GM03348 (cell line): ENCODE measurements at places on chromosomes 2 and 18.
A peak's percentile ranks its signal among the peaks of the same experiment; 100 is the strongest.

GRCh38 chr2:172578054-172578453, 22.2 kb downstream of the PDK1 start:
- DNase-seq: no peak

GRCh38 chr2:25366629-25367028, 24.9 kb upstream of the DNMT3A start:
- DNase-seq: no peak

GRCh38 chr2:170222298-170222697, 44.4 kb downstream of the MYO3B start:
- DNase-seq: peak; percentile 11

- DNase-seq: no peak
These were observed 17.4 kb downstream of the FECH start for GRCh38 chr18:57569133-57569532.

DNA sequence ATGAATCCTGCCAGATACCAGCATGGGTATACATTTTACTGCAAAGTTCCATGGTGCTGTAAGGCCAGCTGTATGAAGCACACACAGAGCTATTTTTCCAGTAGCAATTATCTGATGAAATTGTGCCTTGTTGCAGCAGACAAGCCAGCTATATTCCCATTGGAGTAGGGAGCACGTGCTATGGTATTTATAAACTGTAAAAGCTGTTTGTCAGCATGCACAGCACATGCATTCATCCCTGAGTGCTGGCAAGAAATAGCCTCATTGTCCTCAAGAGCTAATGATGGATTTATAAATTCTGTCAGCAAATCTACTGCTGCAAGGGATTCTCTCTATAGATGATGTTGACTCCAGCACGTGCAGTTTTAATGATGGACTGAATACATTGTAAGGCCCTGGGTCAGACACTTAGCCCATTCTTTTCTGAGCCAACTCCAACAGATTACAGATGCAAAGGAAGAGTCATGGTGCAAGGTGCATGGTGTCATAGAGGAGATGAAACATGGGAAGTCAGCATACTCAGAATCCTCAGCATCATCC, 61.7 kb downstream of the KCNS3 start:
- DNase-seq: no peak

DNA sequence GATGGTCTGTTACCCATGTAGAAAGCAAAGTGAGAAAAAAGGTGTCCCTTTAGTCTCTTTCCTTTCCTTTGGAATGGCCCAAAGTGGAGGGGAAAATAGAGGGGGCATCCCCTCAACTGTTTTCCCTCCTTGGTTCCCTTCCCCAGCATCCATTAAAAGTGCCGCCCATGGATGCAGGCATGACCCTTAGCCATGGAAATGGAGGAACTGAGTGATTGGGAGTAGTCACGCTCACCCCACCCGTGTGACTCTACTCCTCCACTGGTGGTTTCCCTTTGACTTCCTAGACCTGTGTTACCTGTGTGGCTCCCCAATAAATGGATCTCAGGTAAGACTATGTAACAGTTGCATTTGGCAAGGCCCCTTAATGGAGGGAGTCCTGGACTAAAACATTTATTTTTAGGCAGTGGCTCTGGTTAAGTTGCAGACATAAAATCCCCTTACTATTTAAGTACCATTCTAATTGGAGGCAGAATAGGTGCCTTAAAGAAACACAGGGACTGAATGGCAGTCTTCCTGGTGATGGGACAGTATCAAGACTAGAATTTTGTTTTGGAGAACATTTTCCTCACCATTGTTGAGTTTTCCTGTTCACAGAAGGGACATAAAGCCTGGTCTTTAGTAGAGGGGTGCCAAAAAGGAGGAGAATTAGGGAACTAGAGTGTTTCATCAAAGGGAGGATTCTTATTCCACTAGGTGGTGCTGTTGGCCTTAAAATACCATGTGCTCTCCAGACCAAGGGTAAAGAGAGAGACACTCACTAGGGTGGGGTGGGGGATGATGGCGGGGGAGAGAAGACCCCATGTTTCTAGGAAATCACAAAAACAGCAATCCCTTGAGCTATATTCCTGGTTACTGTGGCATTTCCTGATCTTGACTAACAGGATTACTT, 25.7 kb upstream of the PLA2R1 start:
- peak; percentile 24 for DNase-seq

- DNase-seq: no peak
These were observed 64.8 kb downstream of the REV1 start for GRCh38 chr2:99425022-99425421.

DNA sequence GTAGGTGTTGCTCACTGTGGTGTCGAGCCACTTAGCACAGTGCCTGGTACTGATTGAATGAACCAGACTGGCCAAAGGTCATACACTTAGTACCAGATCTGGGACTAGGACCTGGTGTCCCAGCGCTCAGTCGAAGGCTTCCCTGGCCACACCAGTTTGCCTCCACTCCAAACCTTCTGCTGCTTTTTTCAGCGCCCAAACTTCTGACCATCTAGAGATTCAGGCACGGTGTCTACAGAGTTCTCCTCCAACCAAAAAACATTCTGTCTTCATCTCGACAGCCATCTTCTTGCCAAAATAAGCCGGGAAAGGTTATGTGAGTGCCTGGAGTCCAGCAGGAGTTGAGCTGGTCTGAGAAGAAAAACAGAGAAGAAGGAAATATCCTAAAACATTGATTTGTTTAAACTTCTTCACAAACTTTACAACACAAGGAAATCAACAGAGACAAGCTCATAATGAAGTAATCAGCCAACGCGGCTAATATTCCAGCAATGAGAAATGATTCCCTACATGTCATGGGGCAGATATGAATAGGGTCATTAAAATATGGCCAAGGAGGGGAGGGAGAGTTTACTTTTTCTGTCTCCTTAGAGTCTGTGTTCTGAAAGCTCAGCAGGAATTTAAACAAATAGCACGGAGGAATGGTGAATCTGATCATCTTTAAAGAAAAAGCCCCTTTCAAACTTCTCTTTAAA, 2.3 kb upstream of the GLI2 start:
- no peak for DNase-seq

- no peak for DNase-seq
These were observed 256.1 kb downstream of the PAX3 start for GRCh38 chr2:222042666-222043065.

- DNase-seq: no peak
These were observed 138.6 kb downstream of the GLI2 start for GRCh38 chr2:120873958-120874887.

- DNase-seq: no peak
These were observed 90.6 kb downstream of the SLC4A3 start for GRCh38 chr2:219718066-219718465.

DNA sequence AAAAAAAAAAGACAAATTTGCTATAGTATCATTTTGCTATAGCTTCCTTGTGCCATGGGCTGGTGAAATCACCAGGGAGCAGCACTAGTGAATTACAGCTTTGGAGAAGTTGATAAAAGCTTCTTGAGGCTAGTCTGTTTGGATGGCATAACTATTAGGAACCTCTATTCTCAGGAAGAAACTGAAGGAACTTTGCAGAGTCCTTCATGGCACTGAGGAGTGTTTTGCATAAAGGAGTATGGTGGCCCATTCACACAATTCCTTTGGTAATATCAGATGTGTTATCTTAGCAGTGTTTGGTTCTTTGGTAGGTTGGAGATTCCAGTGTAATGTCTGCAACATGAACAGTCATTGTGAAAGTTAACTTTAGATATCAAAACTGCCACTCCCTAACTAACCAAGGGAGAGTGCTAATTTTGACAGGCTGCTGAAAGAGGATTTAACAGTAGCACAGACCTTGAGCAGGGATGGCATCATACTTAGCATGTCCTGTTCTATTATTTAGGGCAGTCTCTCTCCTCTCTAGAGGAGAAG, 76.6 kb upstream of the ZFP36L2 start:
- no peak for DNase-seq

DNA sequence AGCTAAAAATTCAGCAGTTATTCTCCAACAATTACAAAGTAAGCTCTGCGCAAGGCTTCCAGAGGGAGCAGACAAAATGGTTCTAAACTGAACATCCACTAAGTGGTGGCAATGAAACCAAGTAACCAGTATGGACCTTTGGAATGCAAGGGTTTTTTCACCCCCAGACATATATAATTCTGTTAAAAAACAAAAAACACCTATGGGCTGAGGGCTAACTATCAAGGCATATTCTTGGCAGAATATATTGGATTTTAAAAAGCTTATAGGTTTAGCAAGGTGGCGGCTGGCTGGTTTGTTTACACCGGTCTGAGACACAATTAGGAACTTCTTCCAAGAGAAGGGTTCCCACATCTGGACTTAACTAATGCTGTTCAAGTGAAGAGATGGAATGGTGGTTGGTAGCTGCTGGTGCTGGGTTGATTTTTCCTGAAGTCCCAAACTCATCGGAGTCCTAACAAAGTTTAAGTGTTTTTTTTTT, 2.8 kb downstream of the ZFP36L2 start:
- DNase-seq: no peak

DNA sequence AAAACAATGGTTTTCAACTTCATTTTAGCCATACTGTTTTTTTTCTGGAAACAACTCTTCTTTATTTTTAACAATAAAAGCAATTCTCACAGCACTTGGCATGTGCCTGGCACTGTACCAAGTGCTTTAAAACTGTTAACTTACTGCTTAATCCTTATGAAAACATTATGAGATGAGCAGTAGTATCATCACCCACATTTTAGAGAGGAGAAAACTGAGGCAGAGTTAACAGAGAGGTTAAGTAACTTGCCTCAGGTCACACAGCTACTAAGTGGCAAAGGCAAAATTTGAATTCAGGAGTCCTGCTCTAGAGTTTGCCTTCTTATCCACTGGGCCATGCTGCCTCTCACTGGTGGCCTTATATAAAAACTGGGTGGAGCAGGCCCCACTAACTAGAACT, 23.2 kb downstream of the CTIF start:
- DNase-seq: no peak

- no peak for DNase-seq
These were observed 7.1 kb downstream of the RNF125 start for GRCh38 chr18:32025744-32026143.

- no peak for DNase-seq
These were observed 109.9 kb upstream of the CD302 start for GRCh38 chr2:159907909-159908308.

GRCh38 chr2:99734236-99734635, 244.4 kb upstream of the REV1 start:
- DNase-seq: no peak

DNA sequence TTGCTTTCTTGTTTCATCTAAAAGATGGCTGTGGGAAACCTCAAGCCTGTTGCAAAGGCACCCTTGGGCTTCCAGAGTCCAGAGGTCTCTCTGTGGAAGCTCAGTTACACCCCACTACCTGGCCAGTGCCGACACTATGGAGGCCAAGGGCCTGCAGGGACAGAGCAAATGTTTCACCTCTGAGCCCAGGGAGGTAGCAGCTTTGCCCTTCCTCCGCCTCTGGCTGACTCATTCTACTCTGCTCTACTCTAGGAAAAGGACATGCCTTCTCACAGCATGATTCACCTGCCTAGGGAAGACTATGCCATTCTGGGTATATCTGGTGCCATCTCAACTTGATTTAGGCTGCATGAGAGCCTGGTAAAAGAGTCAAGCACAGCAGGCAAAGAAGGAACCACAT, 12.2 kb downstream of the MYOM1 start:
- no peak for DNase-seq
